ENCODE measurements at places on chromosomes 1 and 21.

GRCh38 chr1:204863024-204863423 lies 7.6 kb upstream of the NFASC start:
- no peak for DNase-seq

GRCh38 chr1:203627851-203628200 lies 1.2 kb downstream of the ATP2B4 start:
- peak; percentile 69 for DNase-seq

DNA sequence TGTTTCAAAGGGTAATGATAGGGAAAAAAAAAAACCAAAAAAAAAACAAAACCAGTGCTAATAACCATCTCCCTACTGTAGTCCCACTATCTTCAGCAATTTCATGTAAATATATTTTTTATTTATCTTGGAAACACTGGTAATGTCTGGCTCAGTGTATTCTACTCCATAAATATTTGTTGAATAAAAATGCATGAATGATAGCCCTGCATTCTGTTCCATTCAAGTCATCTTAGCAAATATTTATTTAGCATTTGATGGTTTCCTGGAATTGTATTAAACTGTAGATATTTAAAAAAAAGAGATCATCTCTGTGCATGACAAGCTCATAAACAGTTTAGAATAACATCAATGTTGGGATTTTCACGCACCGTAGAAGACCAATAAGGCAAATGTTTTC lies 24.2 kb downstream of the IL23R start:
- no peak for DNase-seq

- peak; percentile 64 for DNase-seq
These were observed 1.4 kb downstream of the WDR26 start for GRCh38 chr1:224433041-224433691.

- no peak for DNase-seq
These were observed 642 bp upstream of the NT5C1A start for GRCh38 chr1:39672551-39672947.

GRCh38 chr1:222136869-222137268 lies 395.0 kb upstream of the DUSP10 start:
- DNase-seq: no peak

DNA sequence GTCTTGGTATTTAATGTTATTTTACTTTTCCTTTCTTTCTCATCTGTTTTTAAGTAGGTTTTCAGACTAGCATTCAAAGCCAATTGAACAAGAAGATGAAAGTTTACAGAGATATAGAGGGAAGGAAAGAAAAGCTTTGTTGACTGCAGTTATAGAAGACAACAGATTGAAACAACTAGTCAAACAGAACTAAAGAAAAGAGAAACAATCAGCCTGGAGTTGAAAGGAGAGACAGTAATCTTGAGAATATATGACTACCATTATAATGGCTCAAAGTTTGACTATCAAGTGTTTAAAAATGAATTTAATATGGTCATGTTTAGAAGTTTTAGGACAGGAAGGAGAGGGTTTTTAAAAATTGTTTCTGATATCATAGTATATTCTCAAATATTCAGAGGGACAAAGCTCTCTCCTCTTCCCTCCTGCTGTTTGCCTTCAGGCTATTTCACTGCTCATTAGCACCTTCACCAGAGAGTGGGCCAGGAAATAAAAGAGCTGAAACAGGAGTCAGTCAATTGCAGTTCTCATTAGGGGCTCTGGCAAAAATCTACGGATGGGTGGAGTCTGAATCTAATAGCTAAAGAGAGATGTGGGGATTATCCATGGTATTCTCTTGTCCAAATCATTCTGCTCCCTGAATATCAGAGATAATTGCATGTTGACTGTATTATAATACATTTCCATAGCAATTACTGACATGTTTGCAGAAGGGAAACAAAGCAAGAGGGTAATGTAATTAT lies 577.8 kb downstream of the BRINP3 start:
- DNase-seq: no peak

DNA sequence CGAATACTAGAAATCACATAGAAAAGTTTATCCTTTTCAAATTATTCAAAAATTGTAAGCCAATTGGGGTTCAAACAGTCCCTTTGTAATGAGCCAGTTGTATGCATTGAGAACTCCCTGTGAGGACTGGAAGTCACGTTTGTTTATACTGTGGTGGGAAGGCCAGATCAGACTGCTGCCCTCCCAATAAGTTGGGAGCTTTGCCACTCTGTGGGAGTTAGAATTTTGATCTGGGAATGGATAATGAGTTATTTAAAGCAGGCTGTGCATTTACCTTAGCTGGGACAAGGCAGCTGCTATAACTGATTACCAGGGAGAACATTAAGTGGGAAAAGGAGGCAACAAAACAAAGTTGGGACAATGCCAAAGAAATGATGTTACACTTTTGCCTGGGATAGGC lies 178.8 kb downstream of the SDCCAG8 start:
- DNase-seq: no peak

DNA sequence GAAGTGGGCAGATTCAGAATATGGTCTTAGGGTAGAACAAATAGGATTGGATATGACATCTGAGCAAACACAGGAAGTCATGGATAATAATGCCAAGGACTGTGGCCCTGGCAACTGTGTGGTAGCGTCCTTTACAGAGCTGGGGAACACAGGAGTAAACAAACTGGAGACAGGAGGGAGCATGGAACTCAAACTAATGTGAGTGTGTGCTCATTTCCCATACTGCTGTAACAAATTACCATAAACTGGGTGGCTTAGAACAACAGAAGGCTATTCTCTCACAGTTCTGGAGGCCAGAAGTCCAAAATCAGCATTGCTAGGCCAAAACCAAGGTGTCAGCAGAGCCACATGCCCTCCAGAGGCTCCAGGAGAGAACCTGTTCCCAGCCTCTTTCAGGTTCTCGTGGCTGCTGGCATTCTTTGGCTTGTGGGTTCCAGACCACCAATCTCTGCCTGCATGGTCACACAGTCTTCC lies 106.4 kb downstream of the TGFBR3 start:
- DNase-seq: no peak

DNA sequence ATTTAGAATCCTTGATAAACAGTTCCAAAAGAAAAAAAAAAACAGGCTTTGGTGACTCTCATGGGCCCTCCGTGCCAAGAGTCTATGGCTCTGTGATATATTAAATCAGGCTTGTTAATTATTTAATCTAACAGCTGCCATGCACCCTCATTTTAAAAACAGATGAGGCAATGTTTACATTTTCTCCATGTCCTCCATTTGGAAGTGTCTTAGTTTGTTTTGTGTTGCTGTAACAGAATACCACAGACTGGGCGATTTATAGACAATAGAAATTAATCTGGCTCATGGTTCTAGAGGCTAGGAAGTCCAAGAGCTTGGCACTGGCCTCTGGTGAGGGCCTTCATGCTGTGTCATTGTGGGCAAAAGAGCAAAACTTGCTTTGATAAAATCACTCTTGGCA lies 58.0 kb downstream of the B3GALT5 start:
- DNase-seq: no peak

- no peak for DNase-seq
These were observed 3.0 kb upstream of the OR2C3 start for GRCh38 chr1:247539215-247539614.

GRCh38 chr21:42079939-42080787 lies 9.0 kb downstream of the UMODL1 start:
- DNase-seq: no peak

- no peak for DNase-seq
These were observed 87.2 kb downstream of the TGFBR3 start for GRCh38 chr1:91798740-91799139.

DNA sequence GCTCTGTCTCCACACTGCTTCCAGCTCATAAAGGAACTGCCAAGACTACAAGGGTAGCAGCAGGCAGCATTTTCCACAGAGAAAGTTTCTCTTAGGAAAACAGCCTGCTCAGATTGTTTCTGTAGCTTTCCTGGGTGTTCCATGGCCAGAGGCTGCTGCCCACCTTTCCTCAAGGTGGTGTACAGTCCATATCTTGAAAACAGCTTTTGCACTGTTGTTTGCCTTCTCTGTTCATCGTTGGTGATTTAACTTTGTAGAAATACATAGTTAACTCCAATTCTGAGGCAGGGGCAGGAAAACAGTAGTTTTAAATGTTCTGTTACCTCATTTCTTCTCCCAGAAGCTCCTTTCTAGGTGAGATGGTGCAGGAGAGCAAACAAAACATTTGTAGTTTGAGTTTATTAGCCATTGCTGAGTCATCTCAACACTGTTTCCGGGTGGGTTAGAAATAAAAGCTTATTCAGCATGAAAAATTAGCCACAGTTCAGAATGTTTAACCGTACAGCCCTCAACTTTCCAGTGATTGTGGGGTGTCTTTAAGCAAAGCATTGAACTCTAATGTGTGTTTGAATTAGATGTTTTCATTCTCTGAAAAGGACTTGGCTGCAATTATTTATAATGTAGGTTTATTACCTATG lies 41.7 kb downstream of the DIP2A start:
- no peak for DNase-seq

DNA sequence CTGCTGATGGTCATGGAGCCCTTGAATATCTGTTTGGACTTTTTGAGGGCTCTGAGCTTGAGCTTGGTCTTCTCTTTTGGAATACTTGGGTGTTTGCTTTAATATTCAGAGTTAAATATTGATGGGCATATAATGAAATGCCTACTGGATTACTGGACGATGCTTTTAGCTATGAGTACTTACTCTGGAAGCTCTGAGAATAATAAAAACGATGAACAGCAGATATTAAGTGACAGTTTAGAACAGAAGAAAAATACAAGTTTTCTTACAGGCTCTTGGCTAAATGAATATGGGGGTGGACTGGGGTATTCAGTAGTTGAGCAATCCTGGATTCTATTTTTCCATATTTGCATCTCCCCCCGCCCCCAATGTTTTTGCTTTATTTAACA lies 20.7 kb downstream of the GALNT2 start:
- DNase-seq: no peak

DNA sequence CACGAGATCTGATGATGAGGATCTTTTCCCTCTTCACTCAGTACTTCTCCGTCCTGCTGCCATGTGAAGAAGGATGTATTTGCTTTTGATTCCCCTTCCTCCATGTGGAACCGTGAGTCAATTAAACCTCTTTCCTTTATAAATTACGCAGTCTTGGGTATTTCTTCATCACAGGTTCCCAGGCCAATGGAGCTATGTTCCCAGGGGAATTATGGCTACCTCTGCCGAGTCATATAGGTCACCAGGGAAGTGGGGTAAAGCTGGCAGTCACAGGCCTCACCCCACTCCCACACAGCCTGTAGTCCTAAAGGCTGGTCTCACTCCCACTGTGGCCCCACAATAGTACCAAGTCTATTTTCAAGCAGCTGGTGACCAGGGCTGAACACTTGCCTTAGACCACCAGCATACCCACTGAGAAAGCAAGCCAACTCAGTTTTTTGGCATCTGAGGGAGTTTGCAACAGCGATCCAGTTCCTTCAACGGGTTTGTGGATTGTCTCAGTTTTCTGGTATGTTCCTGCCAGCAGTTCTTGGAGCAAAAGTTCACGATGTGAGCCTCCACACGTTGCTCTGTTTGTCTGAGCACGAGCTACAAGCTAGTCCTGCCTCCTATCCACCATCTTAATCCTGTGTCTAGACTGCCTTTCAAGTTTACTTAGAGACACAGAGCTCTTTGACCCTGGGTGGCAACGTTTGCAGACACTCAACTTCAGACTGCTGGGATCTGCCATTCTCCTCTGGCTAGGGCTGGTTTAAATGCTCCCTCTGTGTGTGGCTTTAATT lies 104.5 kb downstream of the CENPF start:
- no peak for DNase-seq

DNA sequence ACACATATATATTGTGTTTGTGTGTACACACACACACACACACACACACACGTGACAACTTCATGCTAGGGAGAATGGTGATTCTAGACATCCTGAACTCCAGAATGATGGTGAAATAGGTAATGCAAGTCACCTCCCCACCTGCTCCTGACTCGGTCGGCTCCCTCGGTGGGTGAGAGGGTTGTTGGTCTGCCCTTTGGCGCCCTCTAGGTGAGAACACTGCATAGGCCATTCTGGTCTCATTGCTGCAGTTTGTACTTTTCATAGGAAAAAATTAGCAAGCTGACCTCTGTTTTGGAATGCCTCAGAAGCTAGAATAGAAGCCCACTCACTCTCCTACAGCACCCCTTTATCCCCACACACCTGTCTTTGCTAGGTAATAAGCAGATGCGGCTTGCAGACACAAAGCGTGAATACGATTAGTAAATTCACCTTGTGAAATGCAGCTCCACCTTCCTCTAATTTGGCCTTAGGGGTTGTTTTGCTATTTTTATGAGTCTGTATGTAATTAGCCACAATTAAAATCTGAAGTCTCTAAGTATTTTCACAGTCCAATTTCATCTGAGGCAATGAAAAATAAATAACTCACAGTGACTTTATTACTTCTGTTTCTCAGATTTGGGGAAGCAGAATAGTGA lies 130.0 kb upstream of the KCNJ15 start:
- DNase-seq: peak; percentile 35
